ENCODE measurements at places on chromosomes 1 and 21. TPM values are rescaled to one million over a fixed set of nuclear protein-coding genes. Genes with fewer than 3 reads are reported as not detected.
A peak's percentile ranks its signal among the peaks of the same experiment; 100 is the strongest.

DNA sequence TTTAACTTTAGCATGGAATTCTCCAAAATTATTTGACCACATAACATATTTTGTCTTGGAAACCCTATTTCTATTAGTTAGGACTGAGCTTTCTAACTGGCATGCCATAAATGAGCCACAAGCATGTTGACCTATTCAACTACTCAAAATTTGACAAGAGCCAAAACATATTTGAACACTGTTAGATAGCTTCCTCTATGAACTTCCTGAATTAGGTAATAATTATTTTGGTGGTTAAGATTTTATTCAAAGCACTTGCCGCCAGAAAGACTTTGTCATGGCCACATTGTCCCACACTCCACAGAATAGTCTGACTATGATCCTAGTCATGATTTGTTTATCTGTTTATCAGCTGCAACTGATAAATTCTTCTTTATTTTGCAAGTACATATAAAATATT, 23.1 kb upstream of the CTPS1 start:
- no peak for DNase-seq

GRCh38 chr1:85453640-85454194, 11.2 kb downstream of the DDAH1 start:
- DNase-seq = no peak

GRCh38 chr1:40665335-40666171, at the start of gene RIMS3:
RIMS3 (minus strand) TSS chr1:40665682; CDS start chr1:40641925, 23,757 bp downstream.
- DNase-seq = peak; percentile 86

- peak; percentile 32 for DNase-seq
Measured at GRCh38 chr1:157369808-157370521, 182.3 kb downstream of the FCRL5 start.

- no peak for DNase-seq
Measured at GRCh38 chr1:235259133-235259778, 68.7 kb downstream of the ARID4B start.

DNA sequence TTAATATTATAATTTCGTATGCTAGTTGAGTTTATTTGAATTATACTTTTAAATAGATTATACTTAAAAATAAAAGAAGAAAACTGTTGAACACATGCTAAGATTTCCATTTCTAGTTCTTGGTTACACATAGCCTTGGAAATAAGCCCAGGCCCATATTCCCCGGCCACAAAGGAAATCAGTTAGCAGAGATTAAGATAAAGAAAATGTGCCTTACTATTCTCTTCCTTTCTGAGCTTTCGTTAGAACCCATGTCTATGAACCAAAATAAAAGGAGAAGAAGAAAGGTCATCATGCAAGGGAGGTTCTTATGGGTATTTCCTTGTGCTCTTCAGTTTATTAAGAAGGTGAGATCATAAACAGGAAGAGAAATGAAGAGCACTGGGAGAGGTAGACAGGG, 32.3 kb upstream of the CRP start:
- no peak for DNase-seq

Gene SAMD13
- not detected for total RNA-seq

DNA sequence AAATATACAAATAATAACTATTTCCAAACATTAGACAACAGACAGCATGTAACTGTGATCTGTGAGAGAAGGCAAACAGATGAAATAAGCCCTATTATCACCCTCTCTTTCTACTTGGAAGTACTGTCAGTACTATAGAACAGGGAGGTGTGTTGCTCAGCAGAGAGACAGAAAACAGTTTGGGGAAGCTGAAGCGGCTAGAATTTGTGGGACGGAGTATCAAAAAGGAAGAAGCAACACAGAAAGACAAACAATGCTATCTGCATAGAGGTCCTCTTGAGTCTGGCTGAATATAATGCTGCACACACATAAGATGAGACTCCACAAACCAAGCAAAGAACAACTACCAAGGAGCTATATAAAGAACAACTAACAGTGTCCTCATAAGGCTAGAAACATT, 59.4 kb downstream of the ZZZ3 start:
- no peak for DNase-seq

Data from activated CD4-positive, alpha-beta memory T cell treated with anti-CD3 and anti-CD28 coated beads, Interleukin-2, amount 10 ng/mL, durations not matched to agents 7 days and 5 days (primary cell).